ENCODE measurements at places on chromosomes 6 and 20.

DNA sequence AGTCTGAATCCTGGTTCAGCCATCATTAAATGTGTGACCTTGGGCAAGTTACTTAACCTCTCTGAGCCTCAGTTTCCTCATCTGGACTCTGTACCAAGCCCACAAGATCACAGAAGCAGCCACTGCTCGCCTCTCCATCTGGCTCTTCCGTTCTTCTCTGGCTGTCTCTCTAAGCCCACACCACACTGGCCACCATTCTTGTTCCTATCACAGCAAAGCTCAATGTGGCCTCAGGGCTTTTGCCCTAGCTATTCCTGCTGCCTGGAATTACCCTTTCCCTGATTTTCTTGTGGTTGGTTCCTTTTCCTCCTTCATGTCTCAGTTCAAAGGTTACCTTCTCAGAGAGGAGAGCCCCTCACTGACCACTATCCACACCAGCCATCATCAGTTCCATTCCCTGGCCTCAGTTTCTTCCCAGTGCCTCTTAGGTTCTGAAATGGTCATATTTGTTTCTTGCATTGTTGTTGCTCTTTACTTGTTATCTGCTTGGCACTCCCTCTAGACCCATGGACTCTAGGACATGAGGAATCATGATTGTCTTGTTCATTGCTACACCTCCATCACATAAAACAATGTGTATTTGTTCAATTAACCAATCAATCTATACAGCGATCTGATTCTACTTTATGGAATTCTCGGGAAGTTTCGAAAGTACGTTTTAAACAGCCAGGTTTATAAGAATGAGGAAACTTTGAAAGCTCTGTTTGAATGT lies 56.5 kb upstream of the PTPN1 start:
- H3K36me3 ChIP-seq = no peaks in the 10 kb centered on the region
- no peak overlapping the region for H3K27ac ChIP-seq
- H3K27me3 ChIP-seq = no peaks in the 10 kb centered on the region
- no peak overlapping the region for H3K4me3 ChIP-seq
- no peak for DNase-seq

DNA sequence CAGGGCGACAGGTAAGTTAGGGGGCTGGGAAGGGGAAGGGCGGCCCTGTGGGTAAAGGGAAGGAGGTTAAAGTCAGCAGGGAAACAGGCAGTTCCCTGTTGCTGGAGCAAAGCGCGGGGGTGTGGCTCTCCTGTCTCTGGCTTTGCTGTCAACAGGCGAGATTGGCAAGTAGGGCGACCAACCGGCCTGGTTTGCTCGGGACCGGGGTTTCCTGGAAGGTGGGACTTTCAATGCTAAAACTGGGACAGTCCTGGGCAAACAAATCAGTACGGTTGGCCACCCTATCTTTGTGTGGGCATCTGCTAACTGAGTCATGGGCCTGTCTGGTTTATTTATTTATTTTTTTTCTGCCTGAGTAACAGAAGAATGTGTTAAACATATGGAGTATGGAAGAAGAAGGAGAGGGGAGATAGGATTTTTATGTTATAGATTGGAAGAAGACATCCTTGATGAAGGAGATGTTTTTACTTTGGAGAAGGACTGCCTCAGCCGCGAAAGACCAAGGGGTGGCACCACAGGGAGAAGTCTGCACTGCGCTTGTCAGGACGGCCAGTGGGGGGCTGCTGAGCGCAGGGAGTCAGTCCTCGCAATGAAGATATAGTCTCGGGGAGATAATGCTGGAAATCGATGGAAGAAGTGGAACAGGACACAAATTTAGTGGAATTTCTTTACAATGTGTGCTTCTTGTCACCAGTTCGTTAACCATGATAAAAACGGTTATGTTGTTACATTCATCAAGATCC lies 43.4 kb upstream of the ESR1 start:
- no peaks in the 10 kb centered on the region for H3K27me3 ChIP-seq
- no peak overlapping the region for H3K27ac ChIP-seq
- H3K4me1 ChIP-seq = no peaks in the 10 kb centered on the region
- H3K36me3 ChIP-seq = no peaks in the 10 kb centered on the region

- no peaks in the 10 kb centered on the region for H3K27me3 ChIP-seq
- no peak overlapping the region for H3K27ac ChIP-seq
- peaks cover 10% of the 10 kb centered on the region for H3K4me1 ChIP-seq
- DNase-seq = no peak
Measured at GRCh38 chr6:37988127-37988526, 168.6 kb downstream of the ZFAND3 start.

DNA sequence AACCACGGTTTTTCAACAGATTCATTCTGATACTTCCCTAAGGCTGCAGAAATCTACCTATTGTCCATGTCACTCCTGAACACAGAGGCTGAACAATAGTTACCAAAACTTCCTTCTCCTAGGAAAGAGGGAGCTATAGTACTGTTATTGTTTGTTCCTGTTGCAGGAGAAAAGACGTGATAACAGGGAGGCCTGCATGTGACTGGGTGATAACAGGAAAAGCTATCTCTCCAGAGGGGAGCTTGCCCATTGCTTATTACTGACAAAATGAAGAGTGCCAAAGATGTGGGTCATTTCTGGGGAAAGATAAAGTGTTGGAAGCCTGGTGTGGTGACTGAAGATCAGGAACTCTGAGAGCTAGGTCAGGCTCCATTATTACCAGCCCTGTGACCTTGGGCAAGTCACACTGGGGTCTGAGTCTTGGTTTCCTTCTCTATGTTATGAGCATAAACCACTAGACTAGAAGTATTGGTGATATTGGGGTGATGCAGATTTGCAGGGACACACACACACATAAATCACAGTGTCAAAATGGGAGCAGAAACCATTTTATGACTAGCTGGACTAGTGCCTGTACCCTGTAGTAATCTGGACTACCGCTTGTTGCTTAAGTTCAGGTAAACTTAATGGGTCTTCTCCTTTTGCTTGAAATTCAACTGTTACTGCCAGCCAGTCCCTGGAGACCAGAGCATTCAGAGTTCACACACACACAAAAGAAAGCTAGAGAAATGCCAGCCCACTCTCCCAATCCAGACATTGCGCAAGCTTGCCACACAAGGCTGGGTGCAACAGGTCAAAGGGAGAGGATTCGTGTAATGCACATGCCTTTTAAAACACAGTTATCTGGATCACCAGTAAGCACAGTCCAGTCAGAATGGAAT lies 136.0 kb upstream of the CNR1 start:
- H3K27ac ChIP-seq = no peak overlapping the region
- H3K4me1 ChIP-seq = no peaks in the 10 kb centered on the region
- H3K4me3 ChIP-seq = no peak overlapping the region
- DNase-seq = no peak
- H3K27me3 ChIP-seq = no peaks in the 10 kb centered on the region

DNA sequence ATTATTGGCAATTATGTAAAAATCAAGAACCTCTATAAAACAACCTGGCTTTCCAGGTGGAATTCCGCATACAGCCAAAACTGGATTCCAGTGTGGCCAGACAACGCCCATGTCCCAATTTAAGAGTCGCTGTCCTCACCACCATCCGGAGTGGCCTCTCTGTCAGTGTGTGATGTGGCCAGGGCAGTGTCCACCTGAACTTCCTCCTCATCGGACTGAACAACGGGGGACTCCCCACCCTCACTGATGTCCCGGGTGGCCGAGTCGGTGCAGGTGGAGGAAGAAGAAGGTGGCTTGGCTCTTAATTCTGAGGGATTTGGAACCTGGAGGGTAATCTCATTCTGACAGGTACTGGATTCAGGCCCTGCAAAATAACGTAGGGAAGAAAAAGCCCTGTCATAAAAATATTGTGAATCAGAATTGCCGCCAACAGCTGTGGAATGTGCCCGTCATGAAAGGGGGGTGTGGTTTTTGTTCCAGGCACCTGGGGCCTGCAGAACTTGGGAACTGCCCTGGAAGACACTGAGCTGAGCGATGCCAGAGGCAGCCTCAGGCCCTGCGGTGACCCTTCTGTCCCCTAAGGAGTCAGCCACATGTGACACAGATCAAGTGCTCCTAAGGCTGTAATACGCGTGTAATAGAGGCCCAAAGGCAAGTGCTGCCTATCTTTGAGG lies 139.8 kb downstream of the DTNBP1 start:
- H3K27me3 ChIP-seq = no peaks in the 10 kb centered on the region
- H3K4me3 ChIP-seq = no peak overlapping the region

DNA sequence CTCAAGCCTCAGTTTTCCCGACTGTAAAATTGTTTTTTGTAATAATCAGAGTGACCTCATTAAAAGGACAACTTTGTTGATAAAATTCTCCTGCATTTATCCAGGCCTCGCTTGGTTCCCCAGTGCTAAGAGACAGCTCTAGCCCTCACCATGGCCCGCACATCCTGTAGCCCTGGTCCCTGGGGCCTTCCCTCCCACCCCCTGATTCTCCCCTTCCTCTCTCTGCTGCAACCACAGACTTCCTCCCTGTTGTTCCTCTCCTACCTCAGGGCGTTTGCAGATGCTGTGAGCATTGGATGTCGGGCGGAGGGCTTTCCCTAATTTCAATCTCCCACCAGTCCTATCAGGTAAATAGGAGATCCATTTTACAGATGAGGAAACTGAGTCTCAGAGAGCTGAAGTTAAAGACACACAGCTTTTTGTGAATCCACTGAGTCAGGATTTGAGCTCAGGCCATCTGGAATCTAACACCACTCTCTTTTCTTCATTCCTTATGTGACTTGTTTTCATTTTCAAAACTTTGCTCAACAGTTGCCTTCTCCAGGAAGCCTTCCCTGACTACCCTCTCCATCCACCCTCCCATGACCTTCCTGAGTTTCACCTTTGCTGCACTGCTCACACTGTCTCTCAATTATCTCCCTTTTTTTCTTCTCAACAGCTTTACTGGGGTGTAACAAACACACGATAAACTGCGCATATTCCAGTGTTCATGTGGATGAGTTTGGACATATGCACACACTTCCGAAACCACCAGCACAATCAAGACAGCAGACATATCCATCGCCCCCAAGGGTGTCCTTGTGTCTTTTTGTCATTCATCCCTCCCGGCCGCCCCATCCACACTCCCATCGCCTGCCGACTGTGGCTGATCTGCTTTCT lies 107.1 kb downstream of the CEBPB start:
- no peak overlapping the region for H3K4me3 ChIP-seq
- peaks cover 8% of the 10 kb centered on the region for H3K4me1 ChIP-seq
- H3K36me3 ChIP-seq = no peaks in the 10 kb centered on the region
- H3K27me3 ChIP-seq = no peaks in the 10 kb centered on the region

DNA sequence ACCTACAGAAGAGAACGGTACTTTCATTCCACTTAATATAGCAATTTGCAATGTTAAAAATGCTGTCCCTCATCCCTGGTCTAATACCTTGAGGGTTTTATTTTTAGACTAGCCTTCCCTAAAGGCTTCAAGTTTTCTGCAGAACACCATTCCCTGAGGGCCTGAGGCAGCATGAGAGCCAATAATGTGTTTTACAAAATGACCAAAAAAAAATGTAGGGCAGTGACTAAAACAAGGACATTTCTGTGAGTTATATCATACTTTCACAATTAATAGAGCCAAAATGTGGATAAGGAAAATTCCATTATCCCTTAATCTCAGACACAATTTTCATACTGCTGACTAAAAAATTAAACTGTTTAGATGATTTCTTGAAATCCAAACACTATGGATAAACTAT lies 22.7 kb downstream of the GPR63 start:
- no peaks in the 10 kb centered on the region for H3K4me1 ChIP-seq
- H3K36me3 ChIP-seq = no peaks in the 10 kb centered on the region

- no peak overlapping the region for H3K27ac ChIP-seq
- no peak overlapping the region for H3K4me3 ChIP-seq
- no peaks in the 10 kb centered on the region for H3K4me1 ChIP-seq
Measured at GRCh38 chr6:148720897-148721296, 25.9 kb upstream of the UST start.
